ENCODE measurements at places on chromosomes 6 and 20.
A peak's percentile ranks its signal among the peaks of the same experiment; 100 is the strongest.

- DNase-seq = no peak
These were observed 74.0 kb downstream of the HAO1 start for GRCh38 chr20:7866285-7866684.

DNA sequence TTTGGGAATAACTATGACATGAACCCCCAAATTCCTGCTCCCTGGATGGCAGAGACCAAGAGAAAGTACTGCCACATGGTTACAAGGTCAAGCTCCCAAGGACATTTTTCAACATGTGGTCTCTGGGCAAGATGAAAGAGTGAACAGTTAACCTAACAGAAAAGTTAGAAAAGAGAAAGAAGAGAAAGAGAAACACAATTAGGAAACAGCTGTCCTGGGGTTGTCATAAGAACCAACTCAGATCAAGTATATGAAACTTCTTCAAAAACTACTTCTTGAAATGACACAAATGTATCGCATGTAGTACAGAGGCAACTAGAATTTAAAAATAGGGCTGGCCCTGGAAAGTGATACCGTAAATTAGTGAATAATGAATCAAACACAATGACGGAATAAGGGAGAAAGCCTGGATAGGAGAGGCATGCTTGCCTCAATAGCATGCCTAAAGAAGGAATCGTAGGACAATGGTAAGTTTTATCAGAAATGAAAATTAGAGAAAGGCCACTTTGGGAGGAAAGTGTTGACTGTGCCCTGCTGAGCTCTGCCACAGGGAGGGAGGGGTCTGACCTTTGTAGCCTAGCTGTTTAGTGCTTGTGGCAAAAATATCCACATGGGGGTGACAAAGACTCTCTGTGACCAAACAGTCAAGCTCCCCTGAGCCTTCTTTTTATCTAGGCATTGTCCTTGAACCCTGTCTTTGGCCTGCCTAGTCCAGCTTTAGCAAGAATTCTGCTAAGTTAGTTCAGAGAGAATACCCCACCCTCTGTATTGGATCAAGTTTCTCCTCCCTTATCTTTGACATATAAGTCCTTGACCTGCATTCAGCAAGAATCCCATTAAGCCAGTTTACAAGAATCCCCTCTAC lies 4.3 kb upstream of the DCBLD1 start:
- peak; percentile 24 for DNase-seq

- no peak for DNase-seq
These were observed 49.1 kb downstream of the MAP7 start for GRCh38 chr6:136501096-136501495.

GRCh38 chr6:29865631-29866030 lies 38.0 kb downstream of the HLA-G start:
- no peak for DNase-seq

GRCh38 chr6:139722530-139722929 lies 348.1 kb upstream of the CITED2 start:
- no peak for DNase-seq

GRCh38 chr20:15179381-15179780 lies 842.0 kb upstream of the FLRT3 start:
- DNase-seq = no peak

DNA sequence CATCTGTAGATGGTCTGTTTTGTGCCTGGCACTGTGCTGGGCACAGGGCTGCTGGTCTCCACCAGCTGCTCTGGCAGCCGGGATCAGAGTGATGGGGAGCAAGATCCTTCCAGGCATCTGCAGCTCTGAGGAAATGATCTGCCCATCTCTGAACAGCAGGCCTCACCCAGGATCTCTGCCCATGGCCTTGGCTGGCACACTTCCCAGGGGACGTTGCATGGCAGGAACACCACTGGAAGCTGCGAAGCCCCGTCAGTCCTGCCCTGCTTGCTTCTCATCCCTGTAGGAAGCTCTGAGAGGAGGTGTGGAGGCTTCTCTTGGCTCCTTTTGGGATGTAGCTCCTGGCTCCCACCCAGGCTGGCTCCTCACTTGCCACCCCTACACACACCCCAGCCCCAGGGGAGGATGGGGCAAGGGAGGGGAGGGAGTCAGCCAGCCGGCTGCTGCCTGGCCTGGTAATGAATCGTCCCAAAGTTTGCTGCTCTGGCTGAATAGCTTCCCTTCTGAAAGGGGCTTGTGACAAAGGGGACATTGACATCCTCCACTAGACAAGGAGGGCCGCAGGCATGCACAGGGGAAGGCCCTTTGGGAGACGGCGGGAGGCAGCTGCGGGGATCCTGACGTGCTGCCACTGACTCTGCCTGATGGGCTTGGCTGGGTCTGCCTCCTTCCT lies 108.9 kb downstream of the VEGFA start:
- no peak for DNase-seq

DNA sequence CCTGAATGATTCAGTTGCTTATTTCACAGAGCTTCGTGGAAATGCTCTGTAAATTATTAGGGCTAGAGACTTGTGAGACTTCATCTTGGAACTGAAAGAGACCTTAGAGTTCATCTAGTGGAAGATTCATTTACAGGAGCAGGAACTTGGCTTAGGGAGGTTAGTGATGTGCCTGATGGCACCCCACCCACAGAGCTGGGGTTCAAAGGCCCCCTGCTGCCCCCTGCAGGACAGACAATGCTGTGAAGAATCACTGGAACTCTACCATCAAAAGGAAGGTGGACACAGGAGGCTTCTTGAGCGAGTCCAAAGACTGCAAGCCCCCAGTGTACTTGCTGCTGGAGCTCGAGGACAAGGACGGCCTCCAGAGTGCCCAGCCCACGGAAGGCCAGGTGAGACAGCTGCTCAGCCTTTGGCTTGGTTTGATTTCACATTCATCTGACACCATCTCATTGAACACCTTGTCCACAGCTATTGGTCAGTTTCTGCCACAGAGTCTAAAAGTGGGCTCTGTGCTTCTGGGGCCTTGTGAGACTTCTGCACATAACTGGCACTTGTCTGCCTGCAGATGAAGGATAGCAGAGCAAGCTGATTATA lies 25.1 kb downstream of the MYBL2 start:
- peak; percentile 68 for DNase-seq

GRCh38 chr20:62805155-62805710 lies 598 bp downstream of the OGFR start:
- peak; percentile 40 for DNase-seq

GRCh38 chr6:149089510-149089909 lies 228.0 kb upstream of the TAB2 start:
- no peak for DNase-seq

- no peak for DNase-seq
These were observed 5.0 kb upstream of the GDF5 start for GRCh38 chr20:35443003-35443402.

- peak; percentile 41 for DNase-seq
These were observed 115.2 kb upstream of the NXT1 start for GRCh38 chr20:23235173-23236027.

DNA sequence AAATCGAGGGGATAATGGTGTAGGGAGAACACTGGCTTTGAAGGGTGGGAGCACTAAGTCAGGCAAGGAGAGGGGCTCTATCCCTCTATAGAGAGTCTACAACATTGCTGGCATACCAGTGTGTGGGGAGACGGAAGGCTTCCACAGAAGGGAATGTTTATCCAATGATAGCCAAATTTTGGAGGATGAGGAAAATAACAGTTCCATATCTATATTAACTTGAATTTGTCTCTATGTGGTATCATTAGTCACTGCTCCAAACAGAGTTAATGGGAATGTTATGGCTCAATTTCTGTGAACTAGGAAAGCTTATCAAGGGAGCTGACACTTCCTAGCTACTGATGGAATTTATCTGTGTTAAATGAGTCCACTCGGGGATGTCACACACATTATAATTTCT lies 208.9 kb upstream of the PHACTR1 start:
- no peak for DNase-seq

GRCh38 chr6:104573350-104573749 lies 286.4 kb downstream of the HACE1 start:
- no peak for DNase-seq

DNA sequence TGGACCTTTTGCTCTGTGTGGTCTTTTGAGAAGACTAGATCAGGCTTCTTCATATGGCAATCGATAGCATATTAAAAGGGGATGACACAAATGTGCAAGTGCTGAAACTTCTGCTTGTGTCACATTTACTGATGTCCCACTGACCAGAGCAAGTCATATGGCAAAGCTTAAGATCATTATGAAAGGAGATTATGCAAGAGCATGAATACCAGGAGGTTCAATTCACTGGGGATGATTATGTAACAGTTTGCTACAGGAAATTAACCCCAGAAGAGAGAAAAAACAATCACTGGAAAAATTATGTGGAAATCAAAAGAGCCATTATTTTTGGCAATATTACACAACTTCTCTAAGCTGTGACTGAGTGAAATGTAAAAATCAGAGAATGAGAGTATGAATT lies 13.7 kb upstream of the PRDM13 start:
- DNase-seq = no peak

DNA sequence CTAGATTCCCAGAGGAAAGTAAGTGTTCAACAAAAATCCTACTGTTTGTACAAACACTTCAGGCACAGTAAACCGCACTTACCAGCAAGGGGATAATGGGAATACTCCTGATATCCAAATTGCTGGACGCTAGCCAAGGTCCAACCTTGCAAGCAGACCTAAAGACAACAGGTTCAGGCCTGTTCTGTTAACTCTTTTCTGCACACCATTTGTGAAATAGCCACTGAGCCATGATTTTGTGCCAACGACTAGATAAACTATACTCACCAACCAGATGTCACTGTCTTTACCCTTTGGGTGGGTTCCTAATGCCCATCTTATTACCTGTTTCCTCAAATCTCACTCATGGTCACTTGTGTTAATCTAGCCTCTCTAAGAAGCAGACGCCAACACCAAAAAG lies 43.5 kb downstream of the GOPC start:
- no peak for DNase-seq

GRCh38 chr6:44682280-44682679 lies 294.8 kb downstream of the CDC5L start:
- no peak for DNase-seq

DNA sequence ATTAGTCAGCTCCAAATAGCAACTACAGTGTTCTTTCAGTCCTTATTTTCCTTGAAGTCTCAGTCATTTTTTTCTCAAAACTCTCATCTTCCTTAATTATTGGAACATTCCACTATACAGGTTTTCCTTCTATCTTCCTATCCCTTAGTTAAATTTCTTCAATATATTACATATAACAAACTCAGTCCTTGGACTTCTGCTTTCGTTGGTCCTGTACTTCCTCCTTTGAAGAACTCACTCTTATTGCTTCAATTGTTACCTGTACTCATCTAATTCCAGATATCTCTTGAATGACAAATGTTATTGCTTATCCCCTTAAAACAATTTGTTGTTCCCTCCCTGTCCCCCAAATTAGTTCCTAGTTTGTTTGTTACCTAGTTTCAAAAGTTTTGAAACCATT lies 67.7 kb upstream of the NOTCH4 start:
- no peak for DNase-seq

DNA sequence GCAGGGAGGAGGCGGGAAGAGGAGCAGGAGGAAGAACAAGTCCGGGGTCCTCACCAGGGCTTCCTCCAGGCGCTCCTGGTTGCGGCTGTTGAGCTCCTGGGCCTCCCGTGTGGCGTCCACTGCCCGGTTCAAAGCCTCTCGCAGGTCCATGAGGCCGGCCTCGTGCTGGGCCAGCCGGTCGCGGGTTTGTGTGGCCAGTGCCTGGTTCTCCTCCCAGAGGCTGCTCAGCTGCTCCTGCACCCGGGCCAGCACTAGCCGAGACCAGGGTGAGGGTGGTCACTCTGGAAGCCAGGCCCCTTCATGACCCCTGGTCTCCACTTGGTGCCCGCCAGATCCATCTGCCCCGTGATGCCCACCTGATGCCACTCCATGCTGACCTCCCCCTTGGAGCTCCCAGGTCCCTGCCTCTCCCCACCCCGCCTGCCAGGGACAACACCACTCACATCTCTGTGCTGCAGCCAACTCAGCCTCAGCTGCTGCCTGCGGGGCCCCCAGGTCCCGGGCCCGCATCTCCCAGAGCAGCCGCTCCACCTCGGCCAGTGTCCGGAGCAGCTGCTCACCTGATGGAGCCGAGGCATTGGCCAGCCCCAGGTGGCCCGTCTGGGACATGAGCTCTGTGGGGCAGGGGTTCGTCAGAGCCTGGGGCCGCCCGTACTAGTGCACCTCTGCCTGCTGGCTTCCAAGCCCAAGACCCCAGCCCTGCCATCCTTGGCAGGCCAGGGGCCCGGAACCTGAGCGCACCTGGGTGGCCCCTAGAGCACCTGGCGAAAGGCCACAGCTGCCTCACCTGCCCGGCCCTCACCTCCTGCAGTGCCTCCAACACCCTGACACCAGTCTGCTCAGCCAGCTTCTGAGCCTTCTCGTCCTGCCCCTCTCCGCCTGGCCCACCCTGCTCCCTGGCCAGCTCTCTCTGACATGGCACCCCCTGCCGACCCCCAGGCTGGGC lies 15.9 kb downstream of the ADRM1 start:
- no peak for DNase-seq

GRCh38 chr6:16746812-16747211 lies 14.4 kb downstream of the ATXN1 start:
- no peak for DNase-seq

- DNase-seq = no peak
These were observed 79.7 kb downstream of the MMS22L start for GRCh38 chr6:97203343-97203742.

DNA sequence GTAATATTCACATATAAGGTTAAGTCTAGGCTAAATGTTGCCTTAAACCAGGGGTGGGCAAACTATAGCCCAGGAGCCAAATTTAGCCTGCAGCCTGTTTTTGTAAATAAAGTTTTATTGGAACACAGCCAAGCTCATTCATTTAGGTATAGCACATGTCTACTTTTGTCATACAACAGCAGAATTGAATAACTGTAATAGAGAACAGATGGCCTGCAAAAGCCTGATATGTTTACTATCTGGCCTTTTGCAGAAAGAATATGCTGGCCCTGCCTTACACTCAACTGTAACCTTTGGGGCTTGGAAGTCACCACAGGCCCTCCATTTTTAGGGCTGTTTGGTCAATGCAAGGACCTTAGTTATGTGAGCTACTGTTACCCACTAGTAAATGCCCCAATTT lies 17.7 kb upstream of the BCLAF1 start:
- no peak for DNase-seq

GRCh38 chr6:158686311-158686710 lies 36.5 kb downstream of the SYTL3 start:
- no peak for DNase-seq

- DNase-seq = peak; percentile 56
These were observed 881 bp upstream of the AIG1 start for GRCh38 chr6:143059663-143060353.

DNA sequence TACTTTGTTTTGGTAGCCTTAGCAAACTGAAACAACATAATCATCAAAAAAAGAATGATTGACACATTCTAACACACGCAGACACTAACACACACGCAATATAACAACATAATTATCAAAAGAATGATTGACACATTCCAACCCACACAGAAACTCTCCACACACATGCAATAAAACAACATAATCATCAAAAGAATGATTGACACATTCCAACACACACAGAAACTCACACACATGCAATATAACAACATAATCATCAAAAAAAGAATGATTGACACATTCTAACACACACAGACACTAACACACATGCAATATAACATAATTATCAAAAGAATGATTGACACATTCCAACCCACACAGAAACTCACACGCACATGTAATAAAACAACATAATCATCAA lies 172.4 kb downstream of the THBS2 start:
- no peak for DNase-seq

Data from activated T-cell treated with anti-CD3 and anti-CD28 coated beads, Interleukin-2, amount 50 U/mL, for 72 hours (primary cell).